ENCODE measurements at places on chromosomes 4 and X.
A peak's percentile ranks its signal among the peaks of the same experiment; 100 is the strongest.

DNA sequence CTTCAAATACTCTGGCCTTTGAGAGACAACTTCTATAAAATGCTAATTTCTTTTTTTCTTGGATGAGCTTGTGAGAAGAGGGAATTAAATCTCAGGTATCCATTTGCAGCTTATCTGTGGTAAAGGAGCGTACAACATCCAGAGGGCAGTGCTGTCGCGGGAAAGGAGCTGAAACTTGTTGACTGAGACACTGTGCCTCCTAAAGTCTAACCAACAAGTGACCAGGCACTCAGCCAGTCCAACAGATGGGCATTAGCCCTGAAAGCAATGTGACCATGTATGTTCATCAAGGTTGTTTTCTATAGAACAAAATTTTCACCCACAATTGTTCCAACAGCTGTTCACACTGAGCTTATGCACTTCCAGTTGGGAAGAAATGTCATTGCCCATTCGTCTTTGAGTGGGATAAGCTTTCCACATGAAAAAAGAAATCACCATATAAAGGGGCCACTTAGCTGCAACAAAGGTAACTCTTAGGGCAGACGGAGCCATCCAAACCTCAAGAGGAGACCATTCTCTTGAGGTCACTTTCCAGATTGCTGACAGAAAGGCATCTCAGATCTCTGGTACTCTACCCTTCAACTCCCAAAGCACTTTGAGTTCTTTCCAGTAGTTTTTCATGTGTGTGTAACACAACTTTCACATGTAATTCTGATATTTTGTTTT is 244.8 kb upstream of the NEIL3 start:
- no peak for DNase-seq

DNA sequence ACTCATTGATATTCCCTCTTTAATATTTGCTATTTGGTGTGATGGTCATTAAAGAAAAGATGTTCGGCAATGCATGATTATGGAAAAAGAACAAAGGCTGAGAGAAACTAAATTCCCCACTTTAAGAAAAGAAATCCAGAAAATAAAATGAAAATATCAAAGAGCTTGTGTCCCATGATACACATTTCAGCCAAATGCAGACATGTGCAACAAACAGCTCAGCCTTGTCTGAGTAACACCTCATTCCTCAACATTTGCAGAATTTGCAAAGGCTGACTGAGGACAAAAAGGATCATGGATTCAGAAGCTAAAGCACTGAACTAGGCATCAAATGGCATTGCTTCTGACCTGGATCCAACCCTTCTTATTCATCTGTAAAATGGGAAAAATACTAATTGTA is 281.0 kb downstream of the RAB28 start:
- DNase-seq: no peak

- DNase-seq: no peak
Observed at GRCh38 chr4:139191373-139191772, 14.4 kb upstream of the ELF2 start.

- no peak for DNase-seq
Observed at GRCh38 chrX:88903989-88904718, 157.1 kb downstream of the CPXCR1 start.

- peak; percentile 71 for DNase-seq
Observed at GRCh38 chr4:119286377-119287002, 35.4 kb downstream of the FABP2 start.

DNA sequence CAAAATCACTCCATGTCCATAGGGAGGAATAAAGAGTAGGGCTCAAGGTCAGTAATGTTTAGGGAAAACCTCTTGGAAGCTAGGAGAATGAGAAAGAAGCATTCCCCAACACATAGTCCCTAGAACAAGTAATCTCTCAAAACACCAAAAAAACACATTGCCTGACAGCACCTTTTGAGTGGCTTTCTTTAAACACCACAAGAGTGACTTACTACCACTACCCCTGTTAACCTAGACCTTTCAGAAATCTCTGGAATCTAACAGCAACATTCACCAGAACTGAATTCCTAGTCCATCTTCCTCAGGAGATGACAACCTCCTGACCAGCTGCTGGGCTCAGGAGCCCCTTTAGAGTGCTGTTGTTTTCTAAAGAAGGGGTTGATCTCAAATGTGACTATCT is 142.2 kb downstream of the SOWAHB start:
- DNase-seq: no peak

DNA sequence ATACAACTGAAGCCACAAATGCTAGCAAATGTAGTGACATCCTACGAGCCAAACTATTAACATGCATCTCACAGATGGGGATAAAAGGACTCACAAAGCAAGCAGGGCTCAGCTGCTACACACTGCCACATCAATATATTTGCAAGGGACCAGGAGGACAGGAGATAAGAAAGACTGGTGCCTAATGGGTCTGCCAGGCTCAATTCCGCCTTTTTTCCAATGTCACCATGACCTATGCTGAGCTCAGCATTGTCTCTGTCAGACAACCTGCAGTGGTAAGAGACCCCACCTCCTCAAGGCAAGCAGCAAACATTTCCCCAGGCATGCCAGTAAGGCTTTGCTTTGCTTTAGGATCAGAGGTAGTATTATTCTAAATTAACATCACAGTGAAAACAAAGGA is 435 bp downstream of the DCX start:
- DNase-seq: no peak

GRCh38 chr4:182799515-182800215 is 117.5 kb downstream of the DCTD start:
- DNase-seq: no peak

GRCh38 chr4:153635846-153636245 is 48.2 kb upstream of the TLR2 start:
- DNase-seq: no peak

DNA sequence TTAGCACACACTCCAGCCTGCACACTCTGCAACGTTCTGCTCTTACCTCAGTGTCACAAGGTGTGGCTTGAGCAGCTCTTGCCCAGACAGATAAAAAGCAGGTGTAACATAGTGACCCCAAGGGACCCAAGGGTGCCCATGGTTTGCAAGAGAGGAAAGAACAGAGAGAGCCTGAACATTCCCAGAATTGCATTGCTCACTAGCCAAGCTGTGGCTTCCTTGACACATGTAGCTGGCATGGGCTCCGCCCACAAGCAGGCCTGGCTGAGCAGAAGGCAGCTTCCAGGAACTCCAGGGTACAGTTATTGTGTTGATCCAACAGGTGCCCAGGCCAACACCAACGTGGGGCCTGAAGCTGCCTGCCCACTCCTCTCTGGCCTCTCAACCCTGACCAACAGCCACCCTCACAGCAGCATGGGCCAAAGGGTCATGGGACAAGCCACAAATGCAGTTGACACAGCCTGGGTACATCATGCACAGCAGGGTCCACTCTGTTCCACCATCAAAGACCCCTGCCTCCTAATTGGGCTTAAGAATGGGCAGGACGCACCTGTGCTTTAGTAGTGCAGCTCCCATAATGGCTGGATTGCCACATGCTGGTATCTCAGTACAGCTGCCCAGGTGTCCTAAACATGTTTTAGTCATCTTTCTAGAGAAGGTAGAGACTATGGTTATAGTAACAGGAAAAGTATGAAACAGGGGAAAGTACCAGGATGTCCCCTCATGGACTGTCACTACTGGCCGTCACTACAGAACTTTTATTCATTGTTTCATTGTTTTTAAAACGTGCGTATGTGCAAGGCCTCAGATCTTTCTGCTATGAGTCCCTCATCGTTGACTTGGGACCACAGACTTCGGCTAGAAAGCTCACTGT is 73.7 kb upstream of the ACSL1 start:
- peak; percentile 5 for DNase-seq

- no peak for DNase-seq
Observed at GRCh38 chrX:70001269-70001668, 48.5 kb downstream of the AWAT2 start.

GRCh38 chr4:89410687-89411086 is 103.1 kb upstream of the GPRIN3 start:
- peak; percentile 17 for DNase-seq

GRCh38 chr4:157075811-157076577 is at the start of gene GLRB:
Gene GLRB (plus strand): TSS chr4:157076150. CDS start chr4:157078025, 1,875 bp downstream.
- DNase-seq: no peak

DNA sequence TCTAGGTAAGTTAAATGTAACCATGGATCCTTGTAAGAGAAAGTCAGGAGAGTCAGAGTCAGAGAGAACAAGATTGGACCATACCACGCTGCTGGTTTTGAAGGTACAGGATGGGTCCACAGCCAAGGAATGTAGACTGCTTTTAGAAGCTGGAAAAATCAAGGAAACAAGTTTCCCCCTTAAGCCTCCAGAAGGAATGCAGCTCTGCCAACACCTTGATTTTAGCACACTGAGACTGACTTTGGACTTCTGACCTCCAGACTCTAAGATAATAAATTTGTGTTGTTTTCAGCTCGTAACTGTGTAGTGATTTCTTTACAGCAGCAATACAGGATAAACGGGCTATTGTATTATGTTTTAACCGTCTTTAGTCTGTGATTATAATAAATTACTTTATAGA is 108.0 kb upstream of the USP38 start:
- DNase-seq: no peak

GRCh38 chr4:101649790-101650515 is 140.6 kb upstream of the BANK1 start:
- peak; percentile 73 for DNase-seq

DNA sequence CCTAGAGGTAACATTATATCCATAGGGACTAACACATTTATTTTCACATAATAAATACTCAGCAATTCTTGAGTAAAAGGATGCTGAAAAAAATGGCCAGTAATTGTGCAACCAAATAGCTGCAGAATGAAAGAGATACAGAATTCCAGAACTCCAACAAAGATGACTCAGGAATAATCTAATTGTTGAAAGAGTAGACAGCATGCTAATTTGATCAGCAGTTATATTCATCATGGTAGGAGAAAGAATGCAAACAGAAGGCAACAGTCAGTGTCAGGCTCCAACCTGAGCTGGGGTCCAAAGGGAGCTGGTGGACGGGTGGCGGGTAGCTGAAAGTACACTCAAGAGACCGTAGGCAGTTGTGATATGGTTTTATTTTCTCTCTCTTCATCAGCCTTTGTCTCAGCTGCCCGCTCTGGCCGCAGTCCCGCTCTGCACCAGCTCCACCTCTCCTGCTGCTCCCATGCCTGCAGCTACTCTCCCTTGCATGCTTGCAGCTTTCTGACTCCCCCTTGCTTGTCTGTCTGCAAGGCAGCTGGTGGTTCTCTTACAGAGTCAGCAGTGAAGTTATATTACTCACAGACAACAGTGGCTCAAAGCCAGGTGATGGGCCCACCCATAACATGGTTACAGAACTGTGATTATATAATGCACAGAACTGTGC is 1150.1 kb downstream of the STIM2 start:
- DNase-seq: peak; percentile 4

DNA sequence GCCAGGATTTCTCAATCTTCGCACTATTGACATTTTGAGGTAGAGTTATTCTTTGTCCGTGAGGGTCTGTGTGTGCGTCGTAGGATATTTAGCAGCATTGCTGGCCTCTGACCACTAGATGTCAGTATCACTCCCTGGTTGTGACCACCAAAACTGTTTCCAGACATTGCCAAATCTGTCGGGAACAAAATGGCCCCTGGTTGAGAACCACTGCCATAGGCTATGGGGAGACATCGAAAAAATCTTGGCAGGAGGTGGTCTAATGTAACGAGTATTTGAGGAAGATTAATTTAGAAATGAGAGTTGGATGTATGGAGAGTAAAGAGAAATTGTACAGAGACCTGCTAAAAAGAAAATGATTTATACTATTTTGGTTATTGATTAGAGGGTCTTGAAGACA is 108.4 kb downstream of the DOCK11 start:
- peak; percentile 37 for DNase-seq

DNA sequence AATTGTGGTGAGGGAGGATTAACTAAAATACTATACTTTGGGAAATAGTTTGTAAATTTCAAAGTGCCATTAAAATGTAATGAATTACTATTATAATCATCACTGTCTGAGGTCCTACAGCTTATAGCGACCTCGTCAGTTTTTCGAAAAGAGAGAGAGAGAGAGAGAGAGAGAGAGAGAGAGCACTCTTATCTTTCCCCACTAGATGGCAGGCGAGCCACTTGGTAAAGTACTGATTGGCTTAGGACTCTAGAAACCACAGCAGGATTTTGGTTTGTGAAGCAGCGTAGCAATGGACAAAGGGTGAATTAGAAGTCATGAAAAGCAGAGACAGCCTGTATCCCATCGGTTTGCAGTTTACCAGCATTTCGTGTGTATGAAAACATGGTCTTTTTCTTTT is 52.5 kb downstream of the LINC00632 start:
- peak; percentile 56 for DNase-seq

DNA sequence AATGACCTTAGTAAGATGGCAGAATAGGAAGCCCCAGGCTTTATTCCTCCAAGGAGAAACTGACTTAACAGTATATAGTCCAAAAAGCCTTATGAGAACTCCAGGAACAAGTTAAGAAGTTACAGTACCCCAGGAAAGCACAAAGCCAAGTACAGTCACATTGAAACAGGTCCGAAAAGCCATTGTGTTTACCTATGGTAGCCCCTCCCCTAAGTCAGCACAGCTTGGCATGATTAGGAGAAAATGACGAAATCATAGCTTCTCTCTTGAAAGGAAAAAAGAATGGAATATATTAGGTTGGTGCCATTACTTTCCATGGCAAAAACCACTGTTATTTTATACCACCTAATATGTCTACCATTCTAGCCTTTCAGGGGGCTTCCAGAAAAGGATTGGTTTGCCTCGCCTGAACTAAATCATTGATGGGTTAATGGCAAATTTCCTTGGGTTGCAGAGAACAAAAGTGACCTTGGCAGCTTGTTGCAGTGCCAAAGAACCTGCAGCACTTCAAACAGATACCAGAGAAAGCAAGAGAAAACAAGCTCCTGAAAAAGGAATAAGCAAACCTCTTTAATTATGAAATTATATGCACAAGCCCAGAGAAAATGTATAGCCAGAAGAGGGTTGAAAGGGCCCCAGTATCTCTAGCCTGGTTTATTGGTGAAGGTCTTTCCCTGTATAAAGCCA is 130.6 kb downstream of the PTCHD1 start:
- DNase-seq: no peak

DNA sequence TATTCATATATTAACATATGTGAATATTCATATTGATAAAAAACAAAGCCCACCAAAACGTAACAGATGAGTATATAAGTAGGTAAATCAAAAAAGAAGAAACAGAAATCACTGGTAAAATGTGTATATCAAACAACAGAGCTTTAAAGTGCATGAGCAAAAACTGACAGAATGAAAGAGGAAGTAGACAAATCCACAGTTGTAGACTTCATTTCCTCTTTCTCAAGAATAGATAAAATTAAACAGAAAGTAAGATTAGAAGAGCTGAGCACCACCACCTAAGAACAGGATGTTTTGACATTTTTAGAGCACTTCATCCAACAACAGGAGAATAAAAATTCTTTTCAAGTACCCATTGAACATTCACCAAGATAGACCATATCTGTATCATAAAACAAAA is 64.6 kb downstream of the CNKSR2 start:
- DNase-seq: no peak

- DNase-seq: no peak
Observed at GRCh38 chr4:113548303-113548702, 213.2 kb downstream of the CAMK2D start.

DNA sequence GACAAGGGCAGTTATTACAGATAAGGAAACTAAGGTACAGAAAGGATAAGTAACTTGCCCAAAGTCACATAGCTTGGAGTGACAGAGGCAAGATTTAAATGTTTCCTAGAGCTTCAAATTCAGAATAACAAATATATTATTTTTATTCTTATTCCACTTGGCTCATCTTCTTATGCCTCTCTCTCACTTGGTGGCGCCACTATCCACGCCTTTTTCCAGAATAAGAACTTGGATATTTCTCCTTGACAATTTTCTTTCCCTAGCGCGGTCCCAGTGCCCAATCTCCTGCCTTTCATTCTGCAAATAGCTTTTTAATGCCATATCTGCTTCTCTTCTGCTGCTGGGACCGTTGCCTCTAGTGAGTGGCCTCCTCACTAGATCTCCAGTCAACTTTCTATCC is 78.5 kb downstream of the MSN start:
- DNase-seq: no peak

GRCh38 chr4:39452860-39453587 is 5.7 kb downstream of the RPL9 start:
- no peak for DNase-seq
